ENCODE measurements at places on chromosomes 6 and 20.

DNA sequence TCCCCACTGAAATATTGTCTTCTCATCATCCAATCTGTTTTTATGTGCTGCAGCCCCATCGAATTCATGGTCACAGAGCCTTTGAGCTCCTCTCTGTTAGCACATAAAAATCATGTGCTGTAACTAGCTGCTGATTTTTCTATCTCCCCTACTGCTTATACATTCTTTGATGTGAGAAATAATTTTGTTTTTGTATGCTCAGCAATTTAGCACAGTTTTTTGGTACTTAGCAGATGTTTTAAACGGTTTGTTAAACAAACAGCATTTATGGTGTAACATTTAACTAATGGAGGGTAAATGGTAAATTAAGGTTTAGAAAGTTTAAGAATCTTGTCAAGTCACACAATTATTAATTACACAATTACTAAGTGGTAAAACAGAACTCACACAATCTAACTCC, 131.8 kb upstream of the C6orf118 start:
- no peak overlapping the region for H3K27ac ChIP-seq
- no peak for DNase-seq
- H3K4me1 ChIP-seq = no peaks in the 10 kb centered on the region

DNA sequence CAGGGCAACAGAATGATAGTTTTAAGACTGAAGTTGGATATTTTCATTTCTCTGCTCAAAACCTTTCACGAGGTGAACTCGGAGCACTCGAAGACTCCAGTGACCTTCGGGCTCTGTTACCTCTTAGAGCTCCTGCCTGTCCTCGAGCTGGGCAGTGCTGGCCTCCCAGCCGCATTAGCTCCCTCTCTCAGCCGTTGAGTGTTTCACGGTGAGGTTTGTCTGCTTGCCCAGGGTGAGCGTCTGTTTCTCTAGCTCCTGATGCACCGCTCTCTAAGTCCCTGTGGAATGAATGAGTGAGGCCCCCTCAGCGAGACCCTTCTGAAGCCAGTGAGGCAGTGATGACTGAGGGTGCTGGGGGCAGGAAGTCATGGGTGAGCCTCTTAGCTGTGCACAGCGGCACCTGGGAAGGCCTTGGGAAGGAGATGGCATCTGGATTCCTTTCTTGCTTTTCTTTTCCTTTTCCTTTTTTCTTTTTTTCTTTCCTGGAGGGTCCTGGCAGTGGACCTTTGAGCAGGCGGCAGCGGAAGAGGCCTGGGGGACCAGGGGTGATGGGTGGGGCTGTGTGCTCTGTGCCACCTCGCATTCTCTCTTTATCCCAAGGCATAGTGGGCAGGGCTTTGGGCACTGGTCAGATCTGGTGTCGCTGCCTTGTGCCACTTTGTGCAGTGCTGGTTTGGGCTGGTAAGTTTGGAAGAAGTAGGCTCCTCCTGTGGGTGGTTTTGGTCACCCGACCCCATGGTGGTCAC, 2.2 kb downstream of the PSMG4 start:
- peaks cover 23% of the 10 kb centered on the region for H3K27me3 ChIP-seq
- peak overlapping the region; percentile 41 for H3K4me3 ChIP-seq
- DNase-seq = no peak

GRCh38 chr6:2033544-2033943, 211.9 kb downstream of the GMDS start:
- no peaks in the 10 kb centered on the region for H3K36me3 ChIP-seq
- no peak overlapping the region for H3K27ac ChIP-seq
- DNase-seq = no peak
- H3K4me1 ChIP-seq = peaks cover 12% of the 10 kb centered on the region

DNA sequence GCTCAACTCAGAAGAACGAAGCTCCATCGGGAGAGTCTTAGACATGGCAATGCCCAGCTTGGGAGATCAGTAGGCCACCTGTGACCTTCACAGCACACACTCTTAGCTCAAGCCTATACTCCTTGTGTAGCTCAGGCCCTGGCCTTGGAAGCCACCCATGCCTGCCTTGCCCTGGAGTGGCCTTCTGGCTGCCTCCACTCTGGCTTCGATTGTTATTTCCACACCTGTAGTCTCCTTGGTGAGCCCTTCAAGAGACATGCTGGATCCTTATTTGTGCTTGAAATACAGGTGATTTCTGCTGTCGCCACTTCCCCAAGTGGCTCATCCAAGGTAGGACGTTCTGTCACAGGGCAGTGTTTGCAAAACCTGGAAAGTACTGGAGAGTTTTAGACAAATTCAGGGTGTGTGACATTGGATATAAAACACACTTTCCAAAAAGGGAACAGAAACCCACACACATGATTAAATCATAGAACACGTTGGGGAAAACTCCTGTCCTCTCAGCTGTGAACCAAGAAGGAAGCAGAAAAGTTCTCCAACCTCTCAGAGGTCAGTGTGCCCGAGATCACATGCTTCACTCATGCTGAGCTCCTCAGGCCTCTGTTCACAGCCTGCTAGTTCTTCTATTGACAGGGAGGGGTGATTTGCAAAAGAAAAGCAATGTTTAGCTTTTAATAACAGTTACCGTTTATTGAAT, 391.8 kb downstream of the CDC5L start:
- no peaks in the 10 kb centered on the region for H3K4me1 ChIP-seq
- H3K36me3 ChIP-seq = no peaks in the 10 kb centered on the region
- DNase-seq = no peak
- peaks cover 2% of the 10 kb centered on the region for H3K27me3 ChIP-seq

DNA sequence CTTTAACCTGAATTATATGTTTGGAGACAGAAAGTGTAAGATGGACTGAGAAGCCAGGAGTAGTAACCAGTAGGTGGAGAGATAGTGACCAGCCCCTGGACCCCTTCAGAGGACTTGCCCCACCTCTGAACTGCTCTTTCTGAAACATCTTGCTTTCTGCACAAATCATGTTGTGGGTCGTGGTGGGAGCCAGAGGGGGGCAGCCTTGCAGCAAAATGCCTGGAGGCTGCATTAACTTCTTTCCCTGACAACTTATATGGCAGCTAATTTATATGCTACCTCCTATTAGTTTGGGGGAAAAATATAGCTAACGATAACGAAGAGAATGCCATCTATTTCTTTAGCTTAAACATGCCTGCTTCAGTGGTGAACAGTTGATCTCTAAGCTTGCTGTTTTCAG, 859.8 kb downstream of the MAFB start:
- no peak overlapping the region for H3K27ac ChIP-seq
- H3K36me3 ChIP-seq = no peaks in the 10 kb centered on the region
- H3K4me1 ChIP-seq = no peaks in the 10 kb centered on the region
- H3K27me3 ChIP-seq = no peaks in the 10 kb centered on the region

DNA sequence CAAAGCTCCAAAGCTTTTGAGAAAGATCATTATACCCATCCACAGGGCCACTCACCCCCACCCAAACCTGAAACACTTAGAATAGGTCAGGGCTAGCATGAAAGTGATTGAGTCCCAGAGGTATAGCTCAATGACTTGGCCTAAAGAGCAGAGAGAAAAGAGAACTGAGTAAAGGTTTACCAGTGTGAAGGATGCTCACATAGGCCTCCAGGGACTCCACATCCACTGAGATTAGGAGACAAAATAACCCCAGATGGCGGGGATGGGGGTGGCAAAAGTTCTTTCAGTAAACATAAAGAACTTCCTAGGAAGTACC, 12.2 kb downstream of the SAYSD1 start:
- H3K27me3 ChIP-seq = no peaks in the 10 kb centered on the region
- H3K27ac ChIP-seq = no peak overlapping the region

DNA sequence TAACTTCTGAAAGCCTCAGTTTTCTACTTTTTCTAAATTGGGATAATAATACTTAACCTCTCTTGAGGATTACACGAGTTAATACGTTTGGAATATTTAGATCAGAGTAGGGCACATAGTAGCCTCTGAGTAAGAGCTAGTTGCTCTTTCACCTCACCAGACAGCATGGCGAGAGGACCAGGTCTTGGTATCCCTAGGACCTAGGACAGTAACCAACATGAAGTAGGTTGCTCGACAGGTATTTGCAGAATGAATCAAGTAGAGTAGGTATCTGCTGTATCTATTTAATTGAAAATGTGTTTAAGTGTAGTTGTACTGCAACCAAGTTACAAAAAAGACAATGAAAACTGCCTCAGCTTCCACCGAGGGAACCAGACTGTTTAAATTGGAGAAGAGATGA, 1.4 kb downstream of the CDC5L start:
- peaks cover 34% of the 10 kb centered on the region for H3K4me1 ChIP-seq
- H3K36me3 ChIP-seq = peaks cover 10% of the 10 kb centered on the region
- peak overlapping the region; percentile 96 for H3K4me3 ChIP-seq
- no peak overlapping the region for H3K27ac ChIP-seq

DNA sequence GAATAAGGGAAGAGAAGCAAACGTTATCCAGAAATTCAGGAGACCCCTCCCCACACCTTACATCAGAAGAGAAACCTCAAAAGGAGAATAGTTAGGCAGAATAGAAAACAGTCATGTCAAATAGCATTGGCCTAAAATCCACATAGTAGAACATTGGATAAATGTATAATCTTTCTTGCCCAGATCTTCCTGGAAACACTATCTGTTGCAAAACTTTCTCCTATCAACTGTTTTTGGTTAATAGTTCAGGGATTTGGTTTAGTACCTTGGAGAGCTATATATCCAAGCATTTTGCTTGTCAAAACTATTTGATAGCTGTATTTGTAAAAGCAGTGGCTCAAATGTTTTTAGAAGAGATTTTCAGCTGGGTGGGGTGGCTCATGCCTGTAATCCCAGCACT, 74.3 kb upstream of the PHACTR2 start:
- H3K27ac ChIP-seq = no peak overlapping the region
- no peaks in the 10 kb centered on the region for H3K36me3 ChIP-seq
- DNase-seq = no peak
- no peak overlapping the region for H3K4me3 ChIP-seq
- H3K27me3 ChIP-seq = no peaks in the 10 kb centered on the region
- 0 out of 2 replicates have a peak, but pooled peaks cover 7% of the 10 kb centered on the region for H3K4me1 ChIP-seq

DNA sequence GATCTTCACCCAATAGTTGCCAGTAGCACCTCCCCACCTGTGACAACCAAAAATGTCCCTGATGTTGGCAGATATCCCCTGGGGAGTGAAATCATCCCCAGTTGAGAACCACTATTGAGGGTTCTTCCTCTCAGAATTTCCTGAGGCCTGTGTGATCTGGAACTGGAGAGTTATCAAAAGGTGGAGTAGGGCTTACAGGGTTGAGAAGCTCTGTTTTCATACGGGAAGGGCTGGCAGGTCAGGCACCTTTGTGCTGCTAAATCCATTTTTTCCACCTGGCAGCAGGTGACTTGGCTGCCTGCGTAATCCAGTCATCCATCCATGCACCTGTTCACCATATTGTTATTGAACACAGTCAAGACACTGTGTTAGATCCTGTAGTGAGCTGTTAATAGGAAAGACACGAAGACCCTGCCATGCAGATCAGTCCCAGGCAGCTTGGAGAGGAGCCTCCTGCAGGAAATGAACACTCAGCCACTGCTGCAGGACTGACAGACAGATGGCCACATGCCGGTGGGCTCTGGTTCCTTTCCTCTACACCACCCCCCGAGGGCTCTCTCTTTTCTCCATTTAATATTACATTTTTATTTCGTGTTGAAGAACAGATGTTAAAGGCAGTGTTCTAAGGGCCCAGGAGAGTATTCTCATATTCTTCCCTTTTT, 5.4 kb downstream of the DUSP22 start:
- peaks cover 30% of the 10 kb centered on the region for H3K4me1 ChIP-seq
- H3K36me3 ChIP-seq = no peaks in the 10 kb centered on the region
- no peak overlapping the region for H3K4me3 ChIP-seq
- H3K27ac ChIP-seq = no peak overlapping the region
- DNase-seq = no peak
- no peaks in the 10 kb centered on the region for H3K27me3 ChIP-seq

- H3K27me3 ChIP-seq = no peaks in the 10 kb centered on the region
- H3K36me3 ChIP-seq = no peaks in the 10 kb centered on the region
- no peak overlapping the region for H3K27ac ChIP-seq
- no peak for DNase-seq
- H3K4me1 ChIP-seq = no peaks in the 10 kb centered on the region
Measured at GRCh38 chr20:42041000-42041565, 422.9 kb upstream of the CHD6 start.
